Stimulated activated CD4-positive, alpha-beta T cell treated with anti-CD3 and anti-CD28 coated beads, TNF-alpha, amount 100 ng/mL, for 1 hour (primary cell): ENCODE measurements at places on chromosomes 2 and 18.

DNA sequence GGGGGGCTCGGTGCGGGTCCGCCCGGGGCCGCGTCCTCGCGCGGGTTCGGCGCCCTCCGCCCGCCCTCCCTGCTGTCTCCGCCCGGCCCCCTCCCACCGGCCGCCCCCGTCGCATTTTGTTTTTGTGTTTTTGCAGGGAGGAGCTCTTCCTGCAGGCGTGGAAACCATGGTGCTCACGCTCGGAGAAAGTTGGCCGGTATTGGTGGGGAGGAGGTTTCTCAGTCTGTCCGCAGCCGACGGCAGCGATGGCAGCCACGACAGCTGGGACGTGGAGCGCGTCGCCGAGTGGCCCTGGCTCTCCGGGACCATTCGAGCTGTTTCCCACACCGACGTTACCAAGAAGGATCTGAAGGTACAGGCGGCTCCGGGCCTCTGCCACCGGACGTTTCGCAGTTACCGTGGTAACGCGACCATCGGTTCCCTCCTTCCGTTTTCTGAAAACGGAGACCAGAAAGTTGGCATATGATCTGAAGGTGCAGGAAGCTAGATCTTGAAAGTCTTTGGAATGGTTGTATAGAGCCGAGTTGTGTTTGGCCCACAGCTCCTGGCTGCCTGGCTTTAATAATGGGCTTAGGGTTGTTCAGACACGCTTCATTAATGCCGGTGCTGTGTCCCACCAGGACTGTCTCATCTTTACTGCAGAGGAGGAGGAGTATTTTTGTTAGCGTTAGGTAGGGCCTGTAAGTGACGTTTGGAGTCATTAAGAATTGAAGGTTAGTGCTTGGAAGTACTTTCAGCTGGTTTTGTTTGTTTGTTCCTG lies 891 bp downstream of the KDM3A start:
- peak; percentile 46 for DNase-seq

GRCh38 chr18:4450065-4450658 lies 4.9 kb downstream of the DLGAP1 start:
- no peak for DNase-seq

DNA sequence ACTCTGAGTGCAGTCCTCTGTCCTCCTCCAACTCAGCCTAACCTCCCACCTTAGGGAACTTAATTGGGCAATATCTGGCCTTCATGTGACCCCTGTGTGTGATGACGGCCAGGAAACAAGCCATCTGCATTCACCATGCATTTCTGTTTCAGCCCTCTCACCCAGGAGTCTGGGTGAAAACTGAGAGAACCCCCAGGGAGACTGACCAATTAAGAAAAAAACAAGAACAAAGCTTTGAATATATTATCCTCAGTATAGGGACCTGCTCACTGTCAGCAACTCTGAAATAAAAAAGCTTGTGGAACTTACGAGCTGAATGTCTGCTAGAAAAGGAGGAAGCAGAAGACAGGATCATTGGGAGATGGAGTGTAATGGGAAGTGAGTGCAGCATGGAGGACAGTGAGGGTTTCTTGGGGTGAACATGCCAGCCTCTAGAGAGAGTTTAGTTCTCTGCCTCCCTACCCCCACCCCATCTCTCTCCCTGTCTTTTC lies 9.5 kb downstream of the MAPRE2 start:
- DNase-seq, result no peak

- no peak for DNase-seq
Observed at GRCh38 chr18:50091509-50092244, 103.3 kb downstream of the MYO5B start.

- DNase-seq, result no peak
Observed at GRCh38 chr2:98177286-98177685, 90.3 kb downstream of the VWA3B start.

DNA sequence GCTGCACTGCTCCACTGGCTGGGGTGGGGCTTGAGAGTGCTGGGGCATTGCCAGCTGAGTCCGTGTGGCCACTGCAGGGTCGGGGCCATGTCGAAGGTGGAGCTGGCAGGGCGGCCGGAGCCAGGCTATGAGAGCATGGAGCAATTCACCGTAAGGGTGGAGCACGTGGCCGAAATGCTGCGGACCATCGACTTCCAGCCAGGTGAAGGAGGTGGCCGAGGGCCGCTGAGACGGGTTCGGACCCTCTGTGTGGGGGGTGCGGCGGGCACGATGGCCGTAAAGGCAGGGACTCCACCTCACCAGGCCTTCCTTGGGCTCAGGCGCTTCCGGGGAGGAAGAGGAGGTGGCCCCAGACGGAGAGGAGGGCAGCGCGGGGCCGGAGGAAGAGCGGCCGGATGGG lies 2.1 kb downstream of the UCN start:
- no peak for DNase-seq

DNA sequence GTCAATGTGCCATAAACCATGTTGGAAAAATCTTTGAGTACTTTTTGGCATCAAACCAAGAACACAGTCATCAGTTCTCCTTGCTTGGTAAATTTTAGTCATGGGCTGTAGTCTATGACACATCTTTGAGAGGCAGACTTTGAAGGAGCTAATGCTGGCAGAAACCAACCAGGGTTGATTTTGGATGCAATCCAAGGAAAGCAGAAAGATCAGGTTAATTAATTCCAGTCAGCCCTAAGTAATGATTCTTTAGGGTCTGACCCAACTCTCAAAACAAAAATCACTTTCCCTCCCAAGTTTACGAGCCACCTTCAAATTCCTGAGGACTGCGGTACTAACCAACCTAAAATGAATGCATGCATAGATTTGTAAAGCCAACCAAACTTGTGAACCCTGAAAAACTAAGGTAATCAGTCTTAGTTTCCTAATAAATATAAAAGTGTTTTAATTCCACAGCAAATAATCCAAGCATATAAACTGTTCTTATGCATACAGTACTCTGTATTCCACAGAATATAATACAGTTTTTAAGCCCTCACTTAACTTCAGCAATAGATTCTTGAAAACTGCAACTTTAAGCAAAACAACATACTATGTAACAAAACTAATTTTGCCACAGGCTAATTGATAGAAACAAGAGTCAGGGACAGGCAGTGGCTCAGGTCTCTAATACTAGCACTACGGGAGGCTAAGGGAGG lies 22.0 kb downstream of the AP1S3 start:
- DNase-seq, result no peak

DNA sequence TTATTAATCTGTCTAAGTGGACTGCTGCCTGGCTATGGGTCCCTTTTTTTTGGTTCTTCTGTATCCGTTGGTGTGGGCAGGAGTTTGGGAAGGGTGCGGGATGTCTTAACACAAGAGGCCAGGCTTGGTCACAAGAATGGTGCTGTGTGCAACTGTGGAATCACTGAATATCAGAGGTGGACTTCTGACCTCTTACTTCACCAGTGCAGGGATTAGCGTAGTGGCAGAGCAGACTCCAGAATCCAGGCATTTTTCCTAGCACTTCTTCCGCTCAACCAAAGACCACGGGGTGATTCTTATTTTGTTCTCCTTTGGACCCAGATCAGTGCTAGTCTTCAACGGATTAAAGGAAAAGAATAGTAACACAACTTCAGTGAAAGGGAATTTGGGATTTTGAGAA lies 254.3 kb upstream of the TNP1 start:
- no peak for DNase-seq

DNA sequence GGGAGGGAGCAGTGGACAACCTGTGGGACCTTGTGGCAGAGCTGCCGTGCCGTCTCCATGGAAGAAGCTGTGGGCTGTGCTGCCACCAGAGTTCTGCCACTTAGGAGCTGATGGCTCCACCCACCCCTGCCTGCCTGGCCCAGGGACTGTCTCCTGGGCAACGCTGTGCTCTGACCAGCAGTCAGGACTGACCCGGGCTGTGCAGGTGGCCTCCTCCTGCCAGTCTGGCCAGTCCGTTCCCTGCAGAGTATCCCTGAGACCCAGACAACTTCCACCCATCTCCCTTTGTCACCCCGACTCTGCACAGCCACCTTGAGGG lies 12.8 kb downstream of the ASIC4 start:
- no peak for DNase-seq

DNA sequence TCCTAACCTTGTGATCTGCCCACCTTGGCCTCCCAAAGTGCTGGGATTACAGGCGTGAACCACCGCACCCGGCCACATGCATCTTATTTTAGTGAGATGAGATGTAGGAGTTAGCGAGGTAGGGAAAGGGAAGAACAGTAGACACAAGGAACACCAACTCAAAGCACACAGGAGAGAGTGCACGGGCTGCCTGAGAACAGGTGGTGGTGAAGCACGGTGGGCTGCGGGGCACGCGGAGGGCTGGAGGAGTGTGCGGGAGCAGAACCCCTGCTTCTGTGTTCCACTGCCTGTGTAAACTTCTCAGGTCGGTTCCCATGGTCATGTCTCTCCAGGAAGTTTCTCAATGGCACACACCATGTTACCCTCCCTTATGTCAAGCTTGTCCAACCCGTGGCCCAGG lies 38.7 kb downstream of the PROC start:
- DNase-seq, result no peak

GRCh38 chr2:65402780-65403528 lies 29.4 kb downstream of the SPRED2 start:
- DNase-seq, result no peak

- no peak for DNase-seq
Observed at GRCh38 chr2:78993518-78994148, 31.9 kb upstream of the REG3G start.

DNA sequence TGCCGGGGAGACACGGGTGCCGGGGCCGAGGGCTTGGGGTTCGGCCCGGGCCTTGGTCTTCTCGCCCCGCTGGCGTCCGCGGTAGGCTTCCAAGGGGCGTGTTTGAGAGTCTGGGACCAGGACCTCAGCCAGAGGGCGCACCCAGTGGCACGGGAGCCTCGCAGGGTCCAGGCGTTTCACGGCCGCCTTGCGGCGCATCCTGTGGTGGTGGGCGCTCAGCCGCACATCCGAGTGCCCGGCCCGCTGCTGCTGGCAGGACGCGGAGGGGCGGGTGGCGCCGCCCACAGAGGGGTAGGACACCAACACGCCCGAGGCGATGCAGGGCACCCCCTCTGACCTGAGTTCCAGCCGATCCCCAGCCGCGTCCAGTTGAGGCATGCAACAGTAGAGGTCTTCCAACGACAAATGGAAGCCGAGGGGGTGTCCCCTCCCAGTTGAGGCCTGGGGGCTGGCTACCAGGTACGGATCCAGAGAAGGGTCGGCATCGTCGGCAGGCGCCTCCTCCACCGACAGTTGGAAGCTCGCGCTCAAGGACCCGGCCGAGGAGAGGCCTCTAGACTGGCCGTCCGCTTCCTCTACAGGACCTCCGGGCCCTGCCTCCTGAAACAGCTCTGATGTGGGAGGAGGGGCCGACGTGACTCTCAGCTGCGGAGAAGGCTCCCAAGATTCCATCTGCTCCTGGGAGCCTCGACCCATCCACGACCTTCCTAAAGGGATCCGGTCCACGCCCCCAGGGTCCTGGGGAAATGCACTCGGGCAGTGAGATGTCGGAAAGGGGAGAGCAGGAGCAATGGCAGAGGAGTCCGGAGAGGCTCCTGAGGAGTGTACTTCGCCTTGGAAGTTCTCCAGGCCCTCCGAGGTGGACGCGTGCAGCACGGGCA lies 6.3 kb downstream of the C2orf81 start:
- DNase-seq, result no peak

DNA sequence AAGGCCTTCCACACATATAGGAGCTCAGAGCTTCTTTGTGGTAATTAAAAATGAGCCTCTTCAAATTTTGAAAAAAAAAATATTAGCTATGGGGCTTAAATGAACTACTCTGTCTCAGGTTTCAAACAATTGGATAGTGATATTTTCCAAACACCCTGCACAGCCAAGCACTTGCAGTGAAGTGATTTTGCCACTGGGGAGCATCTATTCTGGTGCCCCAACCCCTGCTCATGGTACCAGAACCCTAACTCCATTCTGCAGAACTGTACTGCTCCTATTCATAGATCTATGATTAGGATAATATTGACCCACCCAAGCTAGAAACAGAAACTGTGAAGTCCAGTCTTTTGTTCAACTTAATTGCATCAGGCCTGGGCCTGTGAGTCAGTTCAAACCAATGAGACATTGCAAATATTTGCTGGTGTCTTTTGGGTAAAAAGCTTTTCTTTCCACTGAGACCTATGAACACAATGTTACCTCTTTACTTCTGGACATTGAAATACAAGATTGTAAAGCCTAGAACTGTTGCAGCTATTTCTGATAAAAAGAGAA lies 324.0 kb downstream of the GALNT13 start:
- no peak for DNase-seq
